ENCODE measurements at places on chromosomes 6 and 20.

GRCh38 chr6:13420269-13420668 lies 67.1 kb downstream of the GFOD1 start:
- no peak for DNase-seq

GRCh38 chr20:48795732-48796131 lies 32.1 kb downstream of the PREX1 start:
- DNase-seq: no peak

DNA sequence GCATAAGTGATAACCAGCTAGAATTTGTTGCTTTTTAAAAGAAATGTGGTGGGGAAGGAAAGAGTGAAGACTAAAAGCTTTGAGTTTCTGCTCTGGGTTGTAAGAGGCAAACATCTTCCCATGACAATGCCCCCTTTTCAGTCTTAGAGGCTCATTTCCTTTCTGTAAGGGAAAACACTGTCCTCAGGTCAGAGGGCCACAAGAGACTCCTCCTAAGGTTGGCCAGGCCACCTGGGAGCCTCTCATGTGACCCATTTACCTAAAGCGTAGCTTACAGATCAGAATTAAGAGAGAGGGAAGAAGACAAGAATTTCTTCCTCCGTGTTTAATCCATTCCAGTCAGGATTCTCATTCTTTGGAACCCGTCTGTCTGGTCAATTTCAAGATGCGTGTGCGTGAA lies 220.4 kb upstream of the HEY2 start:
- no peak for DNase-seq

DNA sequence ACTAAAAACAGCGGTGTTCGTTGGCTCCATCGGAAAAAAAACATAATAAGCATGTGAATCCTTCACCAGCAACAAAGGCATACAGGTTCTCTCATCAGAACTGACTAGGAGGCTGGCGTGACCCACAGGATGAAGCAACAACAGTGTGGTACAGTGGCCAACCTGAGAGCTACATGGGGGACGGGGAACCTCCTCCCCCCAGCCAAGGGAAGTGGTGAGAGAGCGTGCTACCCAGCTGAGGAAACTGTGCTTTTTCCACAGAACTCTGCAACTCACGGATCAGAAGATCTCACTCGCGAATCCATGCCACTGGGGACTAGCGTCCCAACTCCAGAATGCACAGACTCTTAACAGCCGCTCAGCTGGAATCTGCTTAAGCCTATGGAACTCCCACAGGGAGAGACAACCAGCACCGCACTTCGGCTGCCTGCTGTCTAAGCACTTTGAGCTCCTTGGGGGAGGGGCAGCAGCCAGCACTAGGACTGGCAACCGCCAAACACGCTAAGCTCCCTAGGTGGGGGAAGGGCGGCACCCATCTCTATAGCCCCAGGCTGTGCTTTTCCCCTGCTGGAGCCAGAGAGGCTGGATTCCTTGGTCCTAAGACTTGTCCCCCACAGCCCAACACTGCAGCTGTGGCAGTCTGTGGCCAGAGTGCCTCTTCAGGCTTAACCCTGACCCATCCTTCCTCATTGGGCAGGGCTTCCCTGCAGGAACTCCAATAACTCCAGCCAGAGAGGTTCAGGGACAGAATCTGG lies 538.3 kb upstream of the BTBD3 start:
- no peak for DNase-seq

- DNase-seq: no peak
Measured at GRCh38 chr20:16641511-16642023, 68.3 kb upstream of the KIF16B start.

- DNase-seq: no peak
Measured at GRCh38 chr20:24376311-24377099, 92.9 kb upstream of the SYNDIG1 start.

- DNase-seq: no peak
Measured at GRCh38 chr6:158663625-158664165, 13.8 kb downstream of the SYTL3 start.

All from CMK (cell line).